RPMI8226 (cell line): ENCODE measurements at places on chromosomes 2 and 18.

DNA sequence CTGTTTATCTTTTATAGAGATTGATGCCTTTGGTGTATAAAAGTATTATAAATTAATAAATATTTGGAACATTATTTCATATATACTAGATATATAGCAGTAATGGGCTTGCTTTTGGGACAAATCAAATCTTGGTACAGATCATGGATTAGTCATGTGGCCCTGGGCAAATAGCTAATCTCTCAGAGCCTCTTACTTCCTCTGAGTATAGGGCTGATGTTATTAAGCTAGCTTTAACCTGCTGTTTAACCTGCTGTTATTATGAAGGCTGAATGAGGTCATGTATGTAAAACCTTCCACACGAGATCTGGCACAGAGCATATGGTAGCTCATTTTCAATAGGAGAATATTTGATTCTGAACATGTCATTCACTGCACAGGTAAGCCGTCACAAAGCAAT, 5.7 kb downstream of the ITGB6 start:
- DNase-seq: no peak

- DNase-seq: no peak
Observed at GRCh38 chr2:159963700-159964099, 98.7 kb downstream of the PLA2R1 start.

- no peak for DNase-seq
Observed at GRCh38 chr2:231429152-231429551, 33.6 kb downstream of the B3GNT7 start.

GRCh38 chr2:229910832-229911412, 10.9 kb downstream of the TRIP12 start:
- DNase-seq: no peak

DNA sequence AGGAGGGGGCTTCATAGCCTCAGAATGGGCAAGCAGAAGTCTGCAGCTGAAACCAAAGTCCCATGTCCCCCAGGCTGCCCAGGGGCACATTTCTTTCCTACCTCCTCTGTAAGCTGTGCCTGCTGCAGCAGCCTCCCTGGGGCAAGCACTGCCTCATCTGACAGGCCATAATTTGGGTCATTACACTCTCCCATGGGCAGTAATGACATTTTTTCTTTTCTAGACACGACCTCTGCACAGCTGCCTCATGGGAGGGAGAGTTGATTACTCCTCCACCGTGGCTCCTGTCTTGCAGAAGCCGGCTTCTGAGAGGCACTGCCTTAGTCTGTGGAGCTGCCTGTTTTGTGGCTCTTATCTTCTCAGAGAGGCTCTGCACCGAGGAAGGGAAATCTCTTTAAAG, 268.9 kb downstream of the TDRD15 start:
- DNase-seq: no peak

- no peak for DNase-seq
Observed at GRCh38 chr2:135227386-135227785, 175.3 kb downstream of the RAB3GAP1 start.

GRCh38 chr2:86078774-86079545, 26.7 kb downstream of the POLR1A start:
- DNase-seq: no peak

DNA sequence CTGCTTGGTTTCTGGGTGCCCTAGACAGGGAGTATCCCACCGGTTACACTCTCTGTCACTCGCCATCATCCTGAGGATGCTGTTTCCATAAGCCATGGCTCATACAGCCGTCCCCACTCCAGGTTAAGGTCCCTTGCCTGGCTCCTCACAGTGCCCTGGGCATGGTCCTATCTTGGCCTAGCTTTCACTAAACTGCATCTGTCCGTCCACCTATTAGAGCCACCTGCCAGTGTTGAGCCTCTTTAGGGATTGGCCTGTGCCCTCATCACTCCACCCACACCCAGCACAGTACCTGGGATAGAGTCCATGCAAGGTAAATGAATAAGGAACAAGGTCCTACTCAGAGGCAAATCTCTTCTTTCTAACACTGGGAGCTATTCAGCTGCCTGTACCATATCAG, 320.1 kb downstream of the GBX2 start:
- no peak for DNase-seq

GRCh38 chr2:128537646-128538045, 219.0 kb upstream of the HS6ST1 start:
- no peak for DNase-seq

- no peak for DNase-seq
Observed at GRCh38 chr2:191386938-191387536, 141.8 kb downstream of the MYO1B start.

DNA sequence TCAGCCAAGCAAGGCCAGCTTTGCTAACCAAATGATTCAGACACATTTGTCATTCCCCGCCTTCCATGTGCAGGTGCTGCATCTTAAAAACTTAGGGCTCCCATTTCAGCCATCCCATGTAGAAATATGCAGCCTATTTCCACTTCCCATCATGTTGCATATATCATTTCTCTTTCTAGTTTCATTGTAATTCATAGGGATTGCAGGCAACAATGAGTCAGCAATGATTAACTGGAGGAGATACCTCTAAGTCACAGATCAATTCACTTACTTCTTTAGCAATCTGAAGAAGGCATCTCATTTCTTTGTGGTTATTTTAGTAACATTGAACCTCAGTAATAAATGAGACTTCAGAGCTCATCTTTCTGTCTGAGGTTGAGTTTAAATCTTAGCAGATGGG, 276.1 kb upstream of the PKDCC start:
- DNase-seq: no peak

DNA sequence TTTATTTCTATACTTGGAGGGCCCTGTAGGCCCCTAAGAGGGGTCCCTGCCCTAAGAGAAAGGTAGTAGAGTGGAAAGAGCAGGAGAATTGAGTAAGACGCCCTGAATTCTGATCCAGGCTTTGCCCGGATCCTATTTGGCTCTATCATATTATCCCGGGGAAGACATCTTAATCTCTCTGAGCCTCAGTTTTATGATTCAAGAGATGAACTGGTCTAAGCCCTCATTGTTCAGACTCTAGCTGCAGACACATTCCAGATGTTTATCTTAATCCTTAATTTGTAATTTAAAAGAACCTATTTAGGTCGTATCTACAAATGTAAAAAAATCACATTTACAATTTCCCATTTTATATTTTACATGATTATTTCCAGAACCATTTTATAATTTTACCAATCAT, 220.1 kb downstream of the AGPS start:
- DNase-seq: no peak

DNA sequence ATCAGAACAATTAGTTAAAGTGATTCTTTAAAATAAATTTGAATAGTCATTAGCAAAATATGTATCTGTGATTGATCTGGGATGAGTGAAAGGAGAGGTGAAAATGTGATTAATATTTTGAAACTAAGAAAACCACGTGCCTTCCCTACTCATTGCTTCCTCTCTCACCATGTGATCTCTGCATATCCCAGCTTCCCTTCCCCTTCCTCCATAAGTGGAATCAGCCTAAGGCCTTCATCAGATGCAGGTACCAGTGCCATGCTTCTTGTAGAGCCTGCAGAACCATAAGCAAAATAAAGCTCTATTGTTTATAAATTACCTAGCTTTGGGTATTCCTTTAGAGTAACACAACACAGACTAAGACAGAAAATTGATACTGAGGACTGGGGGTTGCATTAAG, 11.2 kb upstream of the STAT1 start:
- DNase-seq: no peak

- peak; percentile 20 for DNase-seq
Observed at GRCh38 chr2:140863713-140864112, 1267.1 kb downstream of the LRP1B start.

GRCh38 chr2:68741238-68741637, 6.6 kb downstream of the ARHGAP25 start:
- DNase-seq: no peak

DNA sequence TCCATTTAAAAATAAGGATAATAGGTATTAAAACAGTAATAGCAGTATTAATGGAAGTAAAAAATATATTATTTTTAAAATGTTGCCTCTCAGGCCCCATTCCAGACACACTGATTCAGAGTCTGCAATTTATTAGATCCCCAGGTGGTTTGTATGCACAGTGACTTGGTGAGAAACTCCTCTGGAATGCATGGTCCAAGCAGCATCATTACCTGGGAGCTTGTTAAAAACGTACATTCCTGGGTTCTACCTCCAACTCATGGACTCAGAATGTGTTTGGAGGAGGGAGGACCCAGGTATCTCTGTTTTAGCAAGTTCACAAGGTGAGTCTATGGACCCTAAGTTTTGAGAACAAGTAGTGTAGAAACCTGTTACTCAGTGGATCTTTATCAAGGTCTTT, 95.6 kb downstream of the ITGA4 start:
- DNase-seq: no peak

DNA sequence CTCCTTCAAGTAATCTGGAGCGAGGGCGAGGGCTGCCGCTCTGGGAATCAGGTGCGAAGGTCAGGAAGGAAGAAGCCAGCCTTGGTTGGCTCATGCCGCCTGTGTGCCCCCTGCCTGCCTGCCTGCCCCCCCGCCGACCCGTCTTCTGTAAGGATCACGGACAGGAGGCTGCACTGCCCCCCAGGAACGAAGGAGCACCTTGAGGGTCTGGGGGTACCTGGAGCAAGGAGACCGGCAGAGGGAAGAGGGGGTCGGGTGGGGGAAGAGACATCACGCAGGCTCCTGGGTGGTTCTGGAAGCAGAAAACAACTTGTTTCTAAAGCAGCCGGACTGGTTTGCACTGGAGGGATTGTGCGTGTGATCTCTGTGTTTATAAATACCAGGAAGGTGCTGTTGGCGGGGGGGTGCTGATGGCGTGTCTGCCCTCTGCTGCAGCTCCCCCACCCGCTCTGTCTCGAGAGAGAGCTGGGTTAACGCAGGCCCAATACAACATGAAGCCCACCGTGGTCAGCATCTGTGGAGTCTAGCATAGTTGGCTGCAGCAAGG, 1.7 kb downstream of the FOSL2 start:
- DNase-seq: no peak

DNA sequence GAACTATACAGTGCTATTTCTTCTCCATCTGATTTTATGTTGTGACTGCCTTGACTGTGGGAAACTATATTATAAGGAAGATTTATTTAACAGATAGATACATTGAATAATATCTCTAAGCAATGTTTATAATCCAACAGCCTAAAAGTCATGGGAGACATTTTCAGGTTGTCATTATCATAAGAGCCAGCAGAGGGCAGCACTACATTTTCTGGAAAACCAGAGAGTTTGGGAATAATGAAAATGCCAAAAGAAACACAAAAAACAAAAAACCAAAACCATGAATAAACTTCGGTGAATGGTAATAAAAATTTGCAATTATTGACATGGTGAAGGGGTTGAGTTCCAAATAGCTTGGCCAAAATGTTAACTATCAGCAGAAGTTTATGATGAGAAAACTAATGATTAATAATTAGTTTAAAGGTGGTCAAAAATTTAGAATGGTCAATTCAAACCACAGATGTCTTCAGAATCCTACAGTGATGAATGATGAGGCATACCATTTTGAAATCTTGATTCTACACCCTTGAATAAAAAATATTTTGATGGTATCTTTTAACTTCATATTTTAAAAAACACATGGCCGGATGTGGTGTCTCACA, 4.7 kb downstream of the EEF1B2 start:
- peak; percentile 38 for DNase-seq

GRCh38 chr18:75455249-75456198, 28.0 kb upstream of the SMIM21 start:
- no peak for DNase-seq

DNA sequence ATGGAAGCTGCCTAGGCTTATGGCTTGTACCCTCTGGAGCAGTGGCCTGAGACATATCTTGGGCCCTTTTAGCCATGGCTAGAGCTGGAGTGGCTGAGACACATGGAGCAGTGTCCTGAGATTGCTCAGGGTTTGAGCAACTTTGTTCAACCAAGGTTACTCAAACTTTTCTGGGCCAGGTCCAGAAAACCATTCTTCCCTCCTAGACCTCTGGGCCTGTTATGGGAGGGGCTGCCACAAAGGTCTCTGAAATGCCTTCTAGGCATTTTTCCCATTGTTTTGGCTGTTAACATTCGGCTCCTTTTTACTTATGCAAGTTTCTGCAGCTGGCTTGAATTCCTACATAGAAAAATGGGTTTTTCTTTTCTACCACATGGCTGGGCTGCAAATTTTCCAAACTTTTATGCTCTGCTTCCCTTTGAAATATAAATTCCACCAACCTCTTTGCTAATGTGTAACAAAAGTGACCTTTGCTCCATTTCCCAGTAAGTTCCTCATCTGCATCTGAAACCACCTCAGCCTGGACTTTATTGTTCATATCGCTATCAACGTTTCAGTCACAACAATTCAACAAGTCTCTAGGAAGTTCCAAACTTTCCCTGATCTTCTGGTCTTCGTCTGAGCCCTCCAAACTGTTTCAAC, 84.9 kb upstream of the MAP4K3 start:
- DNase-seq: no peak

DNA sequence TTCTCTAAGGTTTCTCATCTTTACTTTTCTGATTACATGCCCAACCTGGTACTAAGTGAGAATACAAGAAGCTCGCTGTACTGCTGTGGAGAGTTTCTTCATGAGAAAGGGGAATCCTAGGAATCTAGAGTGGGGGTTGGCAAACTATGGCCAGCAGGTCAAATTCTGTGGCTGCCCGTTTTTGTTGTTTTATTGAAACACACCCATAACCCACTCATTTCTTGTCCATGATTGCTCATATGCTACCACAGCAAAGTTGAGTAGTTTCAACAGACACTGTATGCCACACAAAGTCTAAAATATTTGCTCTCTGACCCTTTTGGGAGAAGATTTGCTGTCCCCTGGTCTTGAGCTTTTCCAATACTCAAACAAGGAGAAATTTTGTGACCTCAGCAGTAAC, 58.8 kb downstream of the C2orf74 start:
- no peak for DNase-seq

DNA sequence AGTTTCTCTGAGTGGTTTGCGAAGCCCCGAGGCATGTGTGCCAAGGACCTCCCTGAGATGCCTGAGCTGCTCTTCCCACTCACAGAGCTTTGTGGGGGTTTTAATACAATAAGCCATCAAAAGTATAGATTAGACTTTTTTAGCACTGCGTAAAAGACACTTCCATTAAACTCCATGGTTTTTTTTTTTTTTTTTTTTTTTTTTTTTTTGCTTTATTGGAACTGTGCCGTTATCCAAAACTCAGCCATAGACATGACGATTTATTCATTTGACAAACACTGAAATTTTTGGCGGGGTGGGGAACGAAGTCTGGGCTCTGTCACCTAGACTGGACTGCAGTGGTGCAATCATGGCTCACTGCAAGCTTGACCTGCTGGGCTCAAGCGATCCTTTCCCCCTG, 18.4 kb downstream of the NPPC start:
- DNase-seq: no peak

DNA sequence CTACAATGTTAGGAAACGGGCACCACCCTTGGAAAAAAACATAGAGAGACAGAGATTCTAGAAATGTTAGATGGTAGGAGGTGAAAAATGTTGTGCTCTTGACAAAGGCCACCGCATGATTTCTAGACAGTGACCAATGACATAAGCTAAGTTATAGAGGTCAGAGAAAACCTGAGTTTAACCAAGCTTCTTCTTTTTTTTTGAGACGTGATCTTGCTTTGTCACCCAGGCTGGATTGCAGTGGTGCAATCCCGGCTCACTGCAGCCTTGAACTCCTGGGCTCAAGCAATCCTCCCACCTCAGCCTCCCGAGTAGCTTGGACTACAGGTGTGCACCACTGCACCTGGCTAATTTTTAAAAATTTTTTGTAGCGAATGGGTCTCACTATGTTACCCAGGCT, 13.0 kb downstream of the FER1L5 start:
- no peak for DNase-seq
